Iris pigment epithelial cell (primary cell): ENCODE measurements at places on chromosomes 2 and 18.

GRCh38 chr2:27956888-27957287, 66.4 kb downstream of the BABAM2 start:
- DNase-seq, result peak; percentile 92

DNA sequence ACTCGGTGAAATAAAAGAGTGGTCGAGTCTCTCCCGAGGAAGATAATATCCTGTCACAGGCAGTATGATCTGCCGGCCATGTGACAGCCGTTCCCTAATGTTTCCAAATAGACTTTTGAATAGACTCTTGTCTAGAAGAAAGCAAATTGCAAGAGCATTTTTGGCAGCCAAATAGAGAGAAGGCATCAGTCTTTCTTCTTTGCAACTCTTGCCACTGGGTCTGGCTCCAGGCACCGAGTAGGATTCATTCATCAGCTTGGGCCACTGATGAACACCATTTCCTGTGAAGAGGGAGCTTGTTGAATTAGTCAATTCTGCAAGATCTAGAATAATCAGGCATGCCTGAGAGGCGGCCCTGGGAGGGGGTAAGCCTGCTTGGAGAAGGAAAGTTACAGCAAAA, 165.6 kb downstream of the KLHL29 start:
- peak; percentile 26 for DNase-seq

DNA sequence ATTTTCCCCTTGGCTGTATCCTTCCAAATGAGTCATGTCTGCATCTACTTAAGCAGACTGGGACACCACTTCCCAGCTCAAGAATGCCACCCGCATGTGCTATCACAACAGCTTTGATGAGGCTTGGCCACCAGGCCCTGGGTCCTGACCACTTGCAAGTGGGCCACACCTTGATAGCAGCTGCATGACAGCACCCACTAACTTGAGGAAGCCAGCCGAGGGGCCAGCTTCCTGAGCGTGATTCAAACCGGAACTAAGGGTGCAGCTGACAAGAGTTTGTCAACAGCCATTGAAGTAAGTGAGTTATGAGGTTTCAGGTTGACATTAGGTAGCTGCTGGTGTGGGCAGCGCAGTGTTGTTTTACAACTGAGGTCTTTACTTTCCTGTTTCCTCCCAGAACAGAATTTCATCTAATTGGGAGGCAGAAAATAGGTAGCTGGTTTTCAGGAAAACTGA, 54.4 kb downstream of the EPHA4 start:
- peak; percentile 83 for DNase-seq

DNA sequence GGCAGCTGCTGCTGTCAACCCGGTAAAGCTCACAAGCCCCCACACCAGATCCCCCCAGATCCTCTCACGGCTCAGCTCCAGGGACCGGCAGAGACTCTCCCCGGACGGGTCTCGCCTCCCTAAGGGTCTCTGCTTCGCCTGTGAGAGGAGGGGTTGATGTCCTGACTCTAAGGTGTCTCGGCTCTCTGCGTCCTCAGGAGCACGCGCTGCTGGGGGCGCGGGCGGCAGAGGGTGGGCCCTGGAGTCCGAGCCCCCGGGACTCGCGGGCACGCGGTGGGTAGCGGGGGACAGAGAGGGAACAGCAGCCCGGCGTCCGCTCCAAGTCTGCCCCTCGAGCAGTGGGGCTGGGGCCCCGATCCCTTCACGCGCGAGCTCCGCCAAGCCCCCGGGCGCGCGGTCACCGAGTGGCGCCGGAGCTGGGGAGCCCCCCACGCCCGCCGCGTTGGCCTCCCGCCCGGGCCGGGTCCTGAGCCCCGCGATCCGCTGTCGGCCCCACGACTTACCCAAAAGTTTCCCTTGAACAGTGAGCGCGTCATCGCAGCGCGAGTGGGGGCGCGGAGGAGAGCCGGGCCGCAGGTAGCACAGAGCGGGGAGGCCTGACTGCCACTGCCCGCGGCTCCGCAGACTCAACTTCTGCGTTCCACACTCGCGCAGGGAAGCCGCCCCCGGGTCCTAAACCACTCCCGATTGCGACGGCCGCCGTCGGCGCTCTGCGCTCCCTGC, at the start of gene PSTPIP2:
PSTPIP2 (minus strand) TSS at position 608 of the 723 bp plus-strand sequence; CDS start at position 536, 72 bp downstream.
- peak; percentile 71 for DNase-seq

DNA sequence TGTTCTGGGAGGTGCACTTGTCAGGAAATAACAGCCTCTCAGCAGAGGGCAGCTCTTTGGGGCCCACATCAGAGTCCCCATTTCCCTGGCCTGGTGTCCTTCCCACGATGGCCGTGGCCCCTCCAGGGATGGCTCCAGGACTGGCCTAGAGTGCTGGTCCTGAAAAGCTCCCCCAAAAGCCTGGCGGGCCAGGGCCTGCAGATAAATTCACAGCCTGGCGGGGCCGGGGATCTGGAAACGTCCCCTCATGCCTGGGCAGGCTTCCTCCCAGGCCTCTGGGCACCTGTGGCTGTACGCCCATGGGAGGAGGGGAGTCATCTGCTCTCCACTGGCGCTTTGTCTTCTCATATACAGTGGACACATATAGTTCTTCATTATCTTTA, 52.6 kb upstream of the HS6ST1 start:
- DNase-seq, result no peak

- peak; percentile 74 for DNase-seq
These were observed 46.7 kb downstream of the LYPD6B start for GRCh38 chr2:149084924-149085795.

GRCh38 chr2:56130463-56131070, 53.2 kb upstream of the CCDC85A start:
- peak; percentile 61 for DNase-seq

GRCh38 chr18:60069145-60069544, 169.3 kb downstream of the PMAIP1 start:
- DNase-seq, result no peak

GRCh38 chr2:15737314-15738224, 145.9 kb downstream of the DDX1 start:
- no peak for DNase-seq

DNA sequence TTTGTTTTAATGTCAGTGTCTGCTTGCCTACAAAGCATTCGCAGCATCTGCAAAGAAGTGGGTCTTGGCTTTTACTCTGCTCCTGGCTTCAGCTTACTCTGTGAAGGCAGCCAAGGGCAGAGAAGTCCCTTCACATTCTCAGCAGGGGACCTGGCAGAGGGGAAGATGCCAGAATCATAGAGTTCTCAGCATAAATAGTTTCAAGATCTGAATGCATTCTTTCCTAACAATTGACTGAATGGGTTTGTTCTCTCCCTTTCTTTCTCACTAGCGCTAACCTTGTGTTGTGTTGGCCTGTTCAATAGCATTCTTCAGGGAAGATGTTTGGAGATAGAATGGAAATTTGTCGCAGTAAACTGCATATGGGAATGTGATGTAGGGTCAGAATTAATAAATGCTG, 106.9 kb downstream of the FARSB start:
- DNase-seq, result no peak

DNA sequence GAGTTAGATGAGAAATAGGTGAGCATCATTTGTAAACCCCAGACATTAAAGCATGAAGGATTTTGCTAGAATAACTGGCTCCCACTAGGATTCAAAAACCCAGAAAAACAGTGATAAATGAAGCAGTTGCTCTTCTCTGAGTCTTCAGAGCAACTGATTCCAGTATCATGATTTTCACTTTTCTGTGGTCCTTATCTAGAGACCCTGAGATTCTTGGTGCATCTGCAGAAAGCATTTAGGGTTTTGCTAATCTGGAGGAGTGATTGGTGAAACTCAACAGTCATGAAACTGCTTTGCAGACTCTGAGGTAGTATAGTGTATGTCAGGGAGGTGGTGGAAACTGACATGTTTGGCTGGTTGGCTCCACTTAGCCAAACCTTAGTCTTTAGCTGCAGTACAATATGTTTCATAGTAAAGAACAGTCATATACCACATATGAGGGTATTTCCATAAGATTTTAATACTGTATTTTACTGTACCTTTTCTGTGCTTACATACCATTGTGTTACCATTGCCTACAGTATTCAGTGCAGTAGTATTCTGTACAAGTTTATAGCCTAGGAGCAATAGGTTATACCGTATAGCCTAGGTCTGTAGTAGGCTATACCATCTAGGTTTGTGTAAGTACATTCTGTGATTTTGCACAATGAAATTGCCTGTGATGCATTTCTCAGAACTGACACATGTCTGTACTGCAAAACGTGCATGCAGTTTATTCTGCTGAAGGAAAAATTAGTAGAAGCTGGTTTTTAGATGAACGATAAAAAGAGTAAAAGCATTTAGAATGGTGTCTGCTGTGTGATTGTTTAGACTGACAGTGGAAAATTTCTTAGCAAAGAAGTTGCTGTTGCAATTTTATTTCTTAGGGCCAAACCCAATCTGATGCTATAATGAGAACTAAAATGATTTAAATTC, 23.8 kb downstream of the EML4 start:
- no peak for DNase-seq

DNA sequence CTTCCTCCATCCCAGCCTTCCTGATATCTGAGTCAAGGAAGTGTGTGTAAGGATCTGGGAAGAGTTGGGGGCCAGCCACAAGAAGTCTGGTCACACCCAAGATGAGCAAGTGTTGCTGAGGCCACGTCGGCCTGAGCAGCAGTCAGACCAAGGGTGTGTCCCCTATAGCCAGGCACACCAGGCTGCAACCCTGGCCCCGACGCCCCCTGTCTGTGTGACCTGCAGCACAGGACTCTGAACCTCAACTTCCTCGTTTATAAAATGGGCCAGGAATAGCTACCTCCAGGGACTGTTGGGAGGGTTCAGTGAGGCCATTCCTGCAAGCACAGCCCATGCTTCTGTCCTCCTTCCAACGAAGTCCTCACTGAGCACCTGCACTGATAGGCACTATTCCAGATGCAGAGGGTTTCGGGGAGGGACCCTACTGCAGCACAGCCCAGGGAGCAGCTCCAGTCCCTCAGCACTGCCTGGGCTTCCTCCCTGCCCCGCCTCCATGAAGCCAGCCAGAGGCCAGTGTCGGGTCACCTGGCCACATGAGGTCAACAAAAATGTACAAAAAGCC, 13.3 kb downstream of the LIMS2 start:
- DNase-seq, result no peak
